ENCODE measurements at places on chromosomes 5 and 9. TPM values are rescaled to one million over a fixed set of nuclear protein-coding genes. Genes with fewer than 3 reads are reported as not detected.

HBEGF gene
- polyA plus RNA-seq: 13.3 TPM

DNA sequence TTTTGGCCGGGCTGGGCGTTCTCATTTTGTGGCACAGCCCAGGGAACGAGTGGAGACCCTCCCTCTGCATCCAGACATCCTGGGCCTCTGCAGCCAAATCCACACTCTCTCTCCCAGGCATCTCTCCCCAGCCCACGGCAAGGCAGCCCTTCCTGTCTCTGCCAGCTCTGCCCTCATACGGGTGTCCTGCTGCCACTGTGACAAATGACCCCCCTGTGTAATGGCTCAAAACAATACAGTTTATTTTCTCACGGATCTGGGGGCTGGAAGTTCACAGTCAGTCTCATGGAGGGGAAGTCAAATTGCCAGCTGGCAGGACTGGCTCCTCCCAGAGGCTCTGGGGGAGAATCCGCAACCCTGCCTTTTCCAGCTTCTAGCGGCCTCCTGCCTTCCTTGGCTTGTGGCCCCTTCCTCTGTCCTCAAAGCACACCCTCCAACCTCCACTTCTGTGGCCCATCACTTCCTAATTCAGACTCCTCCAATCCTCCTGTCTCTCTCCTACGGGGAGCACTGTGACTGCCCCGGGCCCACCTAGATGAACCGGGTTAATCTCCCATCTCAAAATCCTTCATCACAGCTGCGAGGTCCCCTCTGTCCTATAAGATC is 70.2 kb upstream of the COL5A1 start:
- DNase-seq: no peak

GRCh38 chr5:137309290-137309689 is 189.8 kb downstream of the SPOCK1 start:
- no peak for DNase-seq

TSLP gene
- polyA plus RNA-seq: 0.28 TPM

DNA sequence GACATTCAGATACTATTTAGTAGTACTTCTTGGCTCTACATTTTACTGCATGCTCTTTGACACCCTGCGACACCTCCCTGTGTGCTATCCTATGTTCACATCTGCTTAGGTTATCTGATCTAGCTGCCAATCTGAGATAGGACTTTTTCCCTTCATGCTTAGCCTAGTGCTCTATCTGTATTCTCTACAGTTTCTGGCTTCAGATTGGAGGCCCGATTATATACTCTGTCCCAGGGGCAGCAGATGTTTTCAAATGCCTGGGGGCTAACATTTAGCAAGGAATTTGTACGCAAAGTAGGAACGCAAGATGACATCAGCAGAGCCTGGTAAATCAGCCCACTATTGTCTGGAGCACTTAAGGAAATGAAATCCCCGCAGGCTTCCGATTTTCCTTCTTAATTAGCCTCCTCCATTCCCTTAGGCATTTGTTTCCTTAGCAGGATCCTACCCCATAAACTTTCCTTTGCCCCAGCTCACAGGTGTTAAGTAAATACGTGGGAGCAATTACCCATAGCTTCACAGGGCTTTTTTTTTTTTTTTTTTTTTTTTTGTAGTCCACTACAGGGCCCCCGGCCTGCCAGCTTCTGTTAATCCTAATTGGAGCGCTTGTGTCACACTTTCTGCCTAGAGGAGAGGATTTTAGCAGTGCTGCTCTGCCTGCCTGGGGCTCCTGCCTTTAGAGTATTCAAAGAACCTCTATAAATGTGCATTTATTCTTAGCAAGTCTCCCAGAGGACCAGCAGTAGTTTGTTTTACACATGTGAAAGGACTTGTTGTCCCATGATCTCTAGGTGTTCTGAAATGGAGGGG is 61.1 kb upstream of the LPAR1 start:
- no peak for DNase-seq

- DNase-seq: no peak
These were observed 94.0 kb upstream of the SH3GL2 start for GRCh38 chr9:17484906-17485305.

DNA sequence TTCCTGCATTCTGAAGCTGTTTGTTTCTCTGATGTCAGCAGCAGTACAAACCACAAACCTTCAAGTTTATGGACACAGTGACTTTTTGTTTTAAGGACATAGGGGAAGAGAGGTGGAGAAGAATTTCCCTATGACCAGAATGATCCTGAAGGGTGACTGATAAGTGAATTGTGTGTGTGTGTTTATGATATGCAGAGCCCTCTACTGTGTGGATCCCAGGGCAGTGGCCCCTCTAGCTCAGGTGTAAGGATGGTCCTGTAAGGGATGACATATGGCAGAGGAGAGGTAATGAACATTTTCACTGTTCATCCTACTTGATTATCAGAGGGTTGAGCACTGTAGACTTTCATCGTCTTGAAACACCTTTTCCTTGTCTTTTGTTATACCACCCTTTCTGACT is 30.6 kb upstream of the TMED7 start:
- DNase-seq: no peak

DNA sequence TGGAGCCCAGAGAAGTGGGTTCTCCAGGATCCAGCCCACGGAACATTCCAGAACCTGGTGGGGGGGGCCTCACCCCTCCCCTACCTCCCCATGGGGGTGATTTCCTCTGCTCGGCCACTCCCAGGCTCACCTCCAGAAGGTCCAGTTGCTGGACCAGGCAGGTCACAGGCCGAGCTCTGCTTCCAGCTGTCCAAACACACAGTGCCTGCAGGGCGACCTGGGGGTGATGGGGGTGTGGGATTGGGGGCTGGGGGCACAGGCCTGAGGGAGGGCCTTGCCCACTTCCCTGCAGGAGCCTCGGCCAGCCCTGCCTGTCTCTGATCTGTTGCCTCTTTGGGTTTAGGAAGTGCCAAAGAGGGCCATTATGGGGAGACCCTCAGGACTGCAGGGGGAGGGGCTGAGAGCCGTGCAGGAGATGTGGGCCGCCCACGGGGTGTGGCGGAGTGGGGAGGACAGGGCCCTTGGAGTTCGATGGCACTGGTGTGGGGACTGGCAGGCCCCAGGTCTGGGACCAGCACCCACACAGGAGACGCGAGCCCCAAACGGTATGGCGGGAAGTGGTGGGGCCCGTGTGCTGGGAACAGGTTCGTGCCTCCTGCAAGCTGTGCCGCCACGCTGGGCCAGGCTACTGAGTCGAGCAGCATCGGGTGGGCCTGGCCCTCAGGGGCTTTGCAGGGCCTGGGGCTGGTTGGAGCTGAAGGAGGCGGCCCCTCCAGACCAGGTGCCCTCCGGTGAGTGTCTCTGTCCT is 45.6 kb upstream of the EGFL7 start:
- DNase-seq: no peak
